CD4-positive, alpha-beta T cell treated with Interleukin-15 for 1 hour (primary cell): ENCODE measurements at places on chromosomes 5 and 9.

- DNase-seq: no peak
Observed at GRCh38 chr9:99001892-99002291, 58.2 kb downstream of the COL15A1 start.

DNA sequence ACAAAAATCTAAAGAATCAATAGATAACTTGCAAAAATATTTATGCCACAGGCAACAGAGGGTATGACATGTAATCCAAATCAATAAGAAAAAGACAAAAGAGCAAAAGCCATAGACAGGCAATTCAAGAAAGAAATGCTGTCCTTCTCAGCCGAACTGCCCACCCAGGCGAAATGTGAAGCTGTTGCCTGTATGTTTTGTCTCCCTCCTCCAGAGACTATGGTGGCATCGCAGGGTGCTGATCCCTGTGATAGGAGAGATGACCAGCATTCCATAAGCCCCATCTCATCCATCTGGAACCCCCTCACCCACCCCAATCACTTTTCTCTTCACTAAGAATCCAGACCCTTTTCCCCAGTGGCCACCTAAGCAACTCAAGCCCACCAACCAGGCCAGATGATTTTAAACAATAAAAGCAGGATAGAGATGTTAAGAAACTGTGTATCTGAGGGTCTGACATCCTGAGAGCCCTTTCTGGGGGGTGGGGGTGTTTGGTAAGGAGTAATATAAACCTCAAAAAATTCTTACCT is 5.3 kb upstream of the ACSL6 start:
- no peak for DNase-seq

- no peak for DNase-seq
Observed at GRCh38 chr5:61159070-61159469, 3.2 kb downstream of the SMIM15 start.

- DNase-seq: peak; percentile 32
Observed at GRCh38 chr9:89919171-89919681, 314.4 kb downstream of the GADD45G start.

DNA sequence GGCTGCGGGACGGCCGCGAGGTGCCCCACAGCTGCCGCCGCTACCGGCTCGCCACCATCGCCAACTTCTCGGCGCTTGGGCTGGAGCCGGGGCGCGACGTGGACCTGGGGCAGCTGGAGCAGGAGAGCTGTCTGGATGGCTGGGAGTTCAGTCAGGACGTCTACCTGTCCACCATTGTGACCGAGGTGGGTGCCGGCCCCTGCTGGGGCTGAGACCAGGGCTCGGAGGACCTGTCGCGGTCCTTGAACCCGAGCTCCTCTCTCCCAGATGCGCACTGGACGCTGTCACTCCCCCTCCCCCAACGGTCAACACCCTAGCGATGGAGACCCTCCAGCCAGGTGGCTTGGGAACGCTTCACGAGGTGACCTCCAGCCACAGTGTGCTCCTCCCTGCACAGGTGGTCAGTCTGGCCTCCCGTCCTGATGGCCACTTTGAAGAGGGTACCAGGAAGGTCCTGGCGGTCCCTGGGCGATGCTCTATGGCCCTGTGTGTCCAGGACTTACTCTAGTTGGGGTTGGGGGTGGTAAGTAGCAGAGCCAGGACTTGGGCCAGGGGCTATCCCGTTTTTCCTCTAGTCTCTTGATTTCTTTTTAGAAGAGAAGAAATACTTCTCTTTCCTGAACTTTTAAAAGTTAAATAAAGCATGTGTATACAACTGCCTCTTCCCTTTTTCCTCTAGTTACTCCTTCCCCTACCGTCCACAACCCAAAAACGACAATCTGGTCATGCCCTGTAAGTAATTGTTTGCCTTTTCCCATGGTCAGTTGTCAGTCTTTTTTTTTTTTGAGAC is 866 bp downstream of the SLC22A5 start:
- no peak for DNase-seq

GRCh38 chr9:127921557-127922120 is 4.8 kb upstream of the ST6GALNAC4 start:
- peak; percentile 74 for DNase-seq

GRCh38 chr9:123495731-123496130 is 139.7 kb downstream of the CRB2 start:
- DNase-seq: no peak

DNA sequence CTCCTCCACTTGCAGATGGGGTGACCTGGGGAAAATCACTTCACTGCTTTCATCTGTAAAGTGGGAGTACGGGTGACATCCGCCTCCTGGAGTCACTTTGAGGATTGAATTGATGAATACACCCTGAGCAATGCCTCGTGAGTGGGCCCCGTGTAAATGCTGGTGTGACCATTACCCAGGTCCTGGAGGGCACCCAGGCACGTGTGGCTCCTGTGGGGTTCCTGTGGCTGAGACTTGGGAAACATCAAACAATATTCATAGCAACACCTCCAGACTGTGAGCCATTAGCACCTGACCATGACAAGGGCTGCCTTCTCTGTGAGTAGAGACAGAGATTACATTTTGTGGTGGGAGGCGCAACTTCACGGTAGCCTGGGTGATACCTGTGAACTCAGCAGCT is 11.4 kb downstream of the MRPL36 start:
- no peak for DNase-seq

GRCh38 chr9:136994888-136995230 is 1.5 kb downstream of the CLIC3 start:
- DNase-seq: no peak

DNA sequence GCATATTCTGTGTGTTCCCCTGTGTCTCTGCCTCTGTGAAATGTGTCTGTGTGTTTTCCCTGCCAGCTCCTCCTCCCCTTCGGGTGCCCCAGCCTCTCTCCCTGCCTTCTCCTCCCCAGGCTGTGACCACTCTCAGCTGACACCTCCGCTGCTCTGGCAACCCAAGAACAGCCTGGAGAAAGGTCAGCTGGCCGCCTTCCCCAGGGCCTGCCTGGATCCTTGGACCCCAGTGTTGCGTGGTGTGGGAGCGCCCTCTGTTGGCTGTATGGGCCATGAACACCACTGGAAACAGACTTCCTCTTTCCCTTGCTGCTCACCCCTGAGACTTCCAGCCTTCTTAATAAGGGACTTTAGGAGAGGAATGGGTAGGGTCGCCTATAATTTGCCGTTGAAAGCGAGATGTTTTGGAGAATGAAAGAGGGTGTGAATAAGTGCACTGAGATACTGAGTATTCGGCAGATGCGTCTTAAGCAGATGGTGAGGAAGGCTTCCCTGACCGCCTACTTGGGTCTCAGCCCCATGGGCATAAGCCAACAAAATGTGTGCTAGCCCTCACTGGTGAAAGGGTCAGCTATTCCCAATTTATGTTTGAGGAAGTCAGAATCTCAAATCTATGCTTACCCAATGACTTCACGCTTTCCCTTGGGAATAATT is 114.9 kb upstream of the TRIM32 start:
- no peak for DNase-seq

DNA sequence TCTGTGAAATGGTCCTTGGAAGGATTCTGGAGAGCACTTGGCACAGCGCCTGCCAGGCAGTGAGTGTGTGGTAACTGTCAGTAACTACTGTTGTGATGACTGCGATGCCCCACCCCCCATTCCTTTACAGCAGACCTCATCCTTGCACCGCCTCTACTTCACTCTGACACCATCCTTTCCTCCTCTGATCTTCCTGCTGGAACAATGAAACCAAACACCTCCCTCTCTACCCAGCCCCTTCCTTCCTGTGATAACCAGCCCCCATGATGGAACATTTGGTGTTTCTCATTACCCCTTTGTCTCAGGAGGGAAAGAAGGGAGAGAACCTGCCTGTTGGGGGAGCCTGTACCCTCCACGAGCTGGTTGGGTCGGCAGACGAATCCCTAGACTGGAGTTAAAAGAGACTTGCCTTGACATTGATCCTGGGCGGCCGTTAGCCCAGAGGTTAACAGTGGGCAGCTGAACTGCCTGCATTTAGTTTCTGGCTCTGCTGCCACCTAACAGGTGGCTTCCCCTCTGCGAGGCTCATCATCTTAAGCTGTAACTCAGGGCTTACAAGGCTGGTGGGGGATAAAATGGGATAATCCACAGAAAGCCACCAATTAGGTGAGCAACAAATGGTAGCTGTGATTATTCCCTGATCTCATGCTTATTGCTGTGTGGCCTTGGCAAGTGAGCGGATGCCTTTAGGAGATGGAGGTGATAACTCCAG is 34.2 kb upstream of the GRPEL2 start:
- DNase-seq: no peak

DNA sequence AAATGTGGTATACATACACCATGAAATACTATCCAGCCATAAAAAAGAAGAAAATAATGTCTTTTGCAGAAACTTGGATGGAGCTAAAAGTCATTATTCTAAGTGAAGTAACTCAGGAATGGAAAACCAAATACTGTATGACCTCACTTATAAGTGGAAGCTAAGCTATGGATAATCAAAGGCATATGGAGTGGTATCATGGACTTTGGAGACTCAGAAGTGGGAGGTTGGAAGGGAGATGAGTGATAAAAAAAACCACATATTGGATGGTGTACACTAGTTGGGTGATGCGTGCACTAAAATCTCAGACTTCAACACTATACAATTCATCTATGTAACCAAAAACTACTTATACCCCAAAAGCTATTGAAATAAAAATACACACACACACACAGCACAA is 24.5 kb downstream of the ADAMTS12 start:
- DNase-seq: no peak

- DNase-seq: peak; percentile 39
Observed at GRCh38 chr5:56190497-56190896, 42.6 kb downstream of the ANKRD55 start.
